Effector memory CD4-positive, alpha-beta T cell (primary cell): ENCODE measurements at places on chromosomes 7 and 10.

DNA sequence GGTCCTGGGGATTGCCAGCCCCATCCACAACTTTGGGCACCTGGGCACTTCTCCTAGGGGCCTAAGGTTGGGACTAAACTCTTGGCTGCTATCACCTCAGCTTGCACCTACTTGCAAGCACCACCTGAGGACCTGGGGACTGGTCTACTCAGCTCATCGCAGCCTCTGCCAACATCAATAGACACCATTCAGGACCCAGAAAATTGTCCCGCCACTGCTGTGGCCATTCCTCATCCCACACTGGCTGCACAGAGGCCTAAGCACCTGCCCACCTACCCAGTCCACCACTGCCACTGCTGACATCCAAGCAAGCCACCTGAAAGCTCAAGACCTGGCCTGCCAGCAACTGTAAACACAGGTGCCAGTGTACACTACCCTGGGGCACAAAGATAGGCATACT is 234.1 kb downstream of the STK31 start:
- DNase-seq, result no peak

- no peak for DNase-seq
These were observed 141.1 kb upstream of the ITGB1 start for GRCh38 chr10:33098951-33099663.

- no peak for DNase-seq
These were observed 50.5 kb upstream of the FOXP2 start for GRCh38 chr7:114364151-114364550.

DNA sequence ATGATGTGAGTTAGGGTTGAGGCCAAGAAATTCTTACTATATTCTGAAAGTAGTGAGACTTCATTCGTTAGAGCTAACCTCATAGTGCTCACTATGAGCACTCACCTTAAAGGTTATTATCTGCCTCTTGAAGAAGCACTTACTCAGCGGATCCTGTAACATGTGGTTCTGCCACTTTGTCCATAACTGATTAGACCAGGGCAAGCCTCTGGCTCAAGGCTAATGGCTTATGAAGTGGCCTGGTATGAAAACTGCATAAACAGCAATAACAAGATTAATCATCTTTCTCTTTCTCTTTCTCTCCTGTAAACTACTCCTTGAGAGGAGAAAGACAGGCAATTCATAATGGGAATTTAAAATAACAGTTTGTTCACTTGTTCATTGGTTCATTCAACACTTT is 82.8 kb downstream of the MAPK8 start:
- DNase-seq, result no peak

- DNase-seq, result no peak
These were observed 109.5 kb upstream of the SDK1 start for GRCh38 chr7:3191548-3191947.

DNA sequence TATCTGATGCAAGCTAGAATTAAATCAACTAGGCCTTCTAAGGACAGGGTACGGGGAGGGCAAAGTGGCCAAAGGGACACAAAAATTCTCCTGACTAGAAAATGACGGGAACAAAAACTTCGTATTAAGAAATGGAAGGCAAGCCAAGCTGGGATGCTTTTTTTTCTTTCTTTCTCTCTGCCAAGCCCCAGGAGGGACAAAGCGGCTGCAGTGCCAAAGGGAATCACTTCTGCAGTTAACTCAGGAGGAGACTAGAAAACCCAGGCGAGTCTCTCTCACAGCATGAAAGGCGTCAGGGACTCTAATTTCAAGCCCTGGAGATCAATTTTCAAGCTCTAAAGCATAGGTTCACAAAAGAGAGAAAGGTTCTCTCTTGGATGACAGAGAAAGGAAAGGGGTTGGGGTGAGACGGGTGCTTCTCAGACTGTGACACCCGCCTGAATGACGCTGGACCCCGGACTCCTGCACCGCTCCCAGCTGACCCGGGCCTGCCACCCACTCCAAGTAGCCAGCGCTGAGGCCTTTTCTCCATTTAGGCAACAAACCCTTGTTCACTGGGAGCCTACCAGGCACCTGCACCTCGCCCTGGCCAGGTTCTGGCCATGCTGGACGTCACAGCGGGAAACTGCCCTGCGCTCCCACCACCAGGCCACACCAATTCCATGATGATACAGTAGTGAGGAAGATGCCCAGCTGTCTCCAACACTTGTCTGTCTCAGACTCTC is 56.5 kb downstream of the KIAA1549 start:
- DNase-seq, result no peak

- no peak for DNase-seq
These were observed 222.5 kb downstream of the USP6NL start for GRCh38 chr10:11388996-11389395.

GRCh38 chr10:43815181-43815885 is 166.7 kb upstream of the ZNF32 start:
- DNase-seq, result no peak

DNA sequence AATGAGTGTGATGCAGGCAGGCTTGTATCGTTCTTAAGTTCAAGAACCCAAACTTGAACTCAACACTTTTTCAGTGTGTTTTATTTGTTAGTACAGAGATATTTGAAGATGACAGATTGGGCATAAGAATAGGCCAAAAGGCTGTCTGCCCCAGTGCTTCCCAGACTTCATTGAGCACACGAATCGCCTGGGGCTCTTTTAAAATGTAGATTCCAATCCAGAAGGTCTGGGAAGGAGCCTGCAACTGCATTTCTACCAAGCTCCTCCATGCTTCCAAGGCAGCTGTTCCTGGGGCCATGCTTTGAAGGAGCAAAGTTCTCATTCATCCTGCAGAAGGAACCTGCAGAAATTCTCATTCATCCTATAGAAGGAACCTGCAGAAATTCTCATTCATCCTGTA is 114.5 kb upstream of the INSYN2A start:
- DNase-seq, result no peak
